ENCODE measurements at places on chromosomes 7 and 10. TPM values are rescaled to one million over a fixed set of nuclear protein-coding genes. Genes with fewer than 3 reads are reported as not detected.

DNA sequence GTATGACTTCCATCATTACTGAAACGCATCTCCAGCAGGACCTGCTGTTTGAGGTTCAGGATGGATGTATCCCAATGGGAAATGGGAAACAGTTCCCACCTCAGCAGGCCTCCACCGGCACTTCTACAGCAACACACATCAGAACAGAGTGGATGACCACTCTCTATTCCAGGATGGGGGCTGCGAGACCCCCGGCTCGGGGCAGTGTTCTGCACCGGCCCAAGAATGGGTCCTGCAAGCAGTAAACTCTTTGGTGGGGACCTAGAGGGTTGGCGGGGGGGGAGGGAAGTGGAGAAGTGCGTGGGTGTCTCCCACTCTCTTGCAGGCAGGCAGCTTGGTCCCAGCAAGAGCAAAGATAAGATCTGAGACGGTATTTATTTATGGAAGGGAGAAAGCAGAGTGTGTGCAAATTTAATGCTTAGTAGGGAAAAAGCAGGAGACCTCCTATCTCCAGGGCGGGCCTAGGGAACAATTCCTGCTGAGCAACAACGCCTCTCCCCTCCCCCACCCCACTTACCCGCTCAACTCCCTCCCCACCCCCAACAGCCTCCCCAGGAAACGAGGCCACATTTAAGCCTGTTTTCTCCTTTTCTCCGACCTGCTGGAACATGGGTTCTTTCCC lies 4.0 kb downstream of the SFMBT2 start:
- H3K27me3 ChIP-seq = peaks cover 6% of the 10 kb centered on the region
- no peak for DNase-seq
- no peaks in the 10 kb centered on the region for H3K36me3 ChIP-seq
- H3K4me1 ChIP-seq = peaks cover 70% of the 10 kb centered on the region

DNA sequence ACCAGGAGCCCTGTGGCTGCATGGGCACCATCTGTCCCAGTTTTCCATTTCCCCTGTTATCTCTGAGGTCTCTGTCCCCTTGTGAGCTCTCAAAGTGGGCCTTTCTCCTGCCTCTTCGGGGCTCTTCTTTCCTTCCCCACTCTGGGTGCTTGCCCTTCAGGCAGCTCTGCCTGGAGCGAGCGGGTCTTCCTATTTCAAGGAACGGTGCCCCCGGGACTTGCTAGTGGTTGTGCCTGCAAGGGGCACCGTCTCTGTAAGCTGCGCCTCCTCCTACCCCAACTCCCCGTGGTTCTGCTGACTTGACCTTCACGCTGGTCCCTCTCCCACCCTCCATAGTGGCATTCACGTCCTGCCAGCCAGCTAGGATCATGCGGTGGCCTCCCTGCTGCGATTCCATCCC lies 110.1 kb downstream of the DOCK1 start:
- H3K27me3 ChIP-seq = no peaks in the 10 kb centered on the region
- H3K4me3 ChIP-seq = no peak overlapping the region
- no peak overlapping the region for H3K27ac ChIP-seq
- no peak for DNase-seq
- peaks cover 5% of the 10 kb centered on the region for H3K4me1 ChIP-seq

GRCh38 chr7:3552499-3552898 lies 251.4 kb downstream of the SDK1 start:
- no peaks in the 10 kb centered on the region for H3K4me1 ChIP-seq
- H3K27ac ChIP-seq = no peak overlapping the region
- no peak overlapping the region for H3K4me3 ChIP-seq
- H3K36me3 ChIP-seq = no peaks in the 10 kb centered on the region

MLXIPL gene
- 6.5 TPM for total RNA-seq

CRYGN gene
- total RNA-seq = 0.33 TPM

IGF2BP3 gene
- not detected for total RNA-seq

Measured in esophagus muscularis mucosa (tissue), 4 donors.